ENCODE measurements at places on chromosomes 7 and 10.
A peak's percentile ranks its signal among the peaks of the same experiment; 100 is the strongest.

DNA sequence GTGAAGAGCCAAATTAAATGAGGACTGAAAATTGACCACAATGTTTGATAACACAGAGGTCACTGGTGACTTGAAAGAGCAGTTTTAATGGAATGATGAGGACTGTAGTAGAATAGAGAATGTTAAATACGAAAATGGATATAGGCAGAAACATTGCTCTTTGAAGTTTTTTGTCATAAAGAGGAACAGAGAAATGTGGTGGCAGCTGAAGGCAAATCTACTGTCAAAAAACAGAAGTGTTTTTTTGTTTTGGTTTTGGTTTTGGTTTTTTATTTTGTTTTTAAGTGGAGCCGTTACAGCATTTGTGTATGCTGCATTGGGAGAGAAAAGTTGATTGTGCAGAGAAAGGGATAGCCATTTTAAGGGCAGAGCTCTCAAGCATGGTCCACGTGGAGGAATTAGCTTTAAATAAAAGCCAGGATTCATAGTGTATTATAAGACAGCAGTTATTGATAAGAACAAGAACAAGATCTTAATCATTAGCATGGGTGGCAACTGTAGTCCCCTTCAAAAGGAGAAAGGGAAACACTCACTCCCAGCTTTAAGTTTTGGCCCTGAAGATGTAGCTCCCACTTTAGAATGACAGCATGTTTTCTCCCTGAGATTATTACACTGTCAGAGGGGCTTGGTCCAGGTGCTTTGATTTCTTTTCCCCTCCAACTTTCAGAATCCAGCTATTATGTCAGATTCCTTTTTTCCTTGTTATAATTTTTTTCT, 156.7 kb upstream of the BET1 start:
- no peak for DNase-seq

DNA sequence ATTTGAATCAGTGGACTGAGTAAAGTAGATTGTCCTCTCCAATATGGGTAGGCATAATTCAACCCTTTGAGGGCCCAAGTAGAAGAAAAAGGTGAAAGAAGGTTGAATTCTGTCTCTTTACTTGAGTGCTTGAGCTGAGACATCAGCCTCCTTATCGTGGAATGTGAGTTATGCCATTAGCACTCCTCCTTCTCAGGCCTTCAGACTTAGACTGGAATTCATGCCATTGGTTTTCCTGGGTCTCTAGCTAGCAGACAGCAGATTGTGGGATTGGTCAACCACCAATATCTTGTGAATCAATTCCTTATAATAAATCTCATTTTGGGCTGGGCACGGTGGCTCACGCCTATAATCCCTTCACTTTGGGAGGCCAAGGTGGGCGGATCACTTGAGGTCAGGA, 89.2 kb downstream of the CUL2 start:
- no peak for DNase-seq

GRCh38 chr10:5629303-5630111, 36.9 kb downstream of the ASB13 start:
- DNase-seq: peak; percentile 85

- DNase-seq: no peak
Measured at GRCh38 chr7:150439967-150440366, 10.5 kb upstream of the GIMAP8 start.

DNA sequence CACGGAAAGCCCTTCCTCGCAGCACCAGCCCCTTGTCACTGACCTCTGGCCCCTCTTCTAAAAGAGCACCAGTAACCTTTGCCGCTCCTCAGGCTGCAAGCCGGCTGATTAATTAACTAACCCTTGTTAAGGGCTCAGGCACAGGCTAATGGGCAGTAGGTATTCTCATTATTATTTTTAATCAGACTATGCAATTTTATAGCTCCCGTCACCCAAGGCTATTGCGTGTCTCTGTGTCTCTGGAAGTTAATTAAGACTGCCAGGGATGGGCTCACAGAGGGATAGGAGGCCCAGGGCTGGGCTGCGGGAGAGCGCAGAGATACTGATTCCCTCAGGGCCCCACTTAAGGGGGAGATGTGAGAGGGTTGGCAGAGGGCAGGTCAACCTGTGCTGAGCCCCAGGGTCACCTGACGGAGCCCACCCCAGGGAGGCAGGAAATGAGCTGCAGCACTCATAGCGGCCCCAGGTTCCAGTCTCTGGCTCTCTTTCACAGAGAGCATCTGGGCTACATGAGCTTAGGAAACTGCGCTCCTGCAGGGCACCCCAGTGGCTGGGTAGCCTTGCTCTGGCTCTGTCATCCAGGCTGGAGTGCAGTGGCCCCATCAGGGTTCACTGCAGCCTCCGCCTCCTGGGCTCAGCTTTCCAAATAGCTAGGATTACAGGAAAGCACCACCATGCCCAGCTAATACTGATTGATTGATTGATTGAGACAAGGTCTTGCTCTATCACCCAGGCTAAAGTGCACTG, 92.2 kb upstream of the LRRC4 start:
- DNase-seq: no peak

GRCh38 chr7:45501791-45502190, 72.4 kb upstream of the ADCY1 start:
- no peak for DNase-seq

DNA sequence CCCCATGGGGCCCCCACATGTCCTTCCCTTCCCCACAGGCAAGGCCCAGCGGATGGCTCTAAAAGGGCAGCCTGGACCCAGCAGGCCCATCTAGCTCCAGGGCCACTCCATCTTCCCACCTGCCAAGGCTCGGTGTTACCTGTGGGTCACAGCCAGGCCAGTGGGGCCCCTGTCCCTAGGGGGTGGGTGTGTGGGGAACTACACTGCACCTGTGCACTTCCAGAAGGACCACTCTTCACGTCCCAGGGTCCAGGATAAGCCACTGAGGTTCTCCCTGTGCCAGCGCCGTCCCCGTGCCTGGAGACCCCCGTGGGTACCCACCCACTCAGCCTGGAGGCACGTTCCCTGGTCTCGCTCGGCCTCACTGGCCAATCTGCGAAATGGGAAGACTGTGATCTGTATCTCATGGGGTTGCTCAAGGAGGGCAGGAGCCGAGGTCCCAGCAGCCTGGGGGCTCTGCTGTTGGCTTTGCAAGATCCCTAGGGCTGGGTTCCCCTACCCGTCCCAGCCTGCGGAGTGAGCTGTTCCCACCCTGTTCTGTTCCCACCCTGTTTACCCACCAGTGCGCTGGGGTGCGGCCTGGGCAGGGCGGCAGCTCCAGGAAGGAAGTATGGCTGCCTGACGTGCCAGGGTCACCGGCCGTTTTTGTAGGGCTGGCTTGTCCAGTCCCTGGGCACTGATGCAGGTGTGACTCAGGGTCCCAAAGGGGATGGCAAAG, 4.6 kb downstream of the PWWP2B start:
- DNase-seq: no peak

DNA sequence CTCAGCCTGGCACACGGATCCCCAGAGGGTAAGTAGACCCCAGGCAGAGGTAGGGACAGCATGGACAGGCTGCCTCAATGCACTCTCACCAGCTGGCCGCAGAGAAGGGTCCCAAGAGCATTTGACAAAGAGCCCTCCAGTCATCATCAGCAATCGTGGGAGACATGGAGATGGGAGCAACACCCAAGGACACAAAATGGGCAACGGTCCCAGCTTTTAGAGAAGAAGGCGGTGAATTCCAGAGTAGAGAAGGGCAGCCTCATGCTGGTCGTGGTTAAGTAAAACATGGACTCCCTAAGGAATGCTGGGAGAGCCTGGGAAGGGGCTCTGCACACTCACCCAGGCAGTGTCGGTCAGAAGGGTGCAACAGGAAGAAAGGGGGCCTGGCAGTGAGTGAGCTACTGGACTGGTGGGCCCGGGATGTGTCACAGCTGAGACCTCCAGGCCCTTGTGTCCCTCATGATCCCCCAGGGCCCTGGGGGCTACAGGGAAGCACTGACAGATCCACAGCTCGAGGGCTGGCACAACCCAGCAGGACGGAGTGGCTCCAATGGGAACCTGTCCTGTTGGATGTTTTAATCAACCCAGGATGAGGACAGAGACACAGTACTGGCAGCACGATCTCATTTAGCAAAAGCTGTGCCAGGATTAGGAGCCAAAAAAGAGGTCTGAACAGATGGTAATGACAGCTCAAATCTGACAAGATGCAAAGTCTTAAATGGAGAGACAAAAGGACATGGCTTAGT, 147.1 kb downstream of the NEURL1 start:
- no peak for DNase-seq

DNA sequence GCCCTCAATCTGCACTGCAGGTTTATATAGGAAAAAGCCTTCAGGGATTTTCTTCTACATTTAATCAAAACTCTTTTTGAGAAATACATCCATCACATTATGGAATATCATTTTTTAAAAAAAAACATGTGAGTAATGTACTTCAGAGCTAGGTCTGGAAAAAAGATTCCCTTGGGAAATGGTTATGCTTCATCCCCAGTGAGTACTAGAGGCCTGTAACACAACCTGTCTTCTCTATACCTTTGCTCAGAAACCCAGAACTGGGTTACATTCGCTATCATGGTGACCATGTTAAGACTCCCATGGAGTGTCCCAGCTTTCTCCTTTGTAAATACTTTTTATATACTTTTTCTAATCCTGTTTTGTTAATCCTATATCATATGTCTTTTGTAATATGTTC, 186.9 kb downstream of the LRRTM3 start:
- DNase-seq: no peak

- no peak for DNase-seq
Measured at GRCh38 chr7:57821438-57822382, 371.7 kb downstream of the ZNF716 start.

- DNase-seq: peak; percentile 40
Measured at GRCh38 chr10:89391907-89392756, at the start of gene IFIT1. IFIT1 (plus strand) TSS chr10:89392623; CDS start chr10:89392713, 90 bp downstream.

DNA sequence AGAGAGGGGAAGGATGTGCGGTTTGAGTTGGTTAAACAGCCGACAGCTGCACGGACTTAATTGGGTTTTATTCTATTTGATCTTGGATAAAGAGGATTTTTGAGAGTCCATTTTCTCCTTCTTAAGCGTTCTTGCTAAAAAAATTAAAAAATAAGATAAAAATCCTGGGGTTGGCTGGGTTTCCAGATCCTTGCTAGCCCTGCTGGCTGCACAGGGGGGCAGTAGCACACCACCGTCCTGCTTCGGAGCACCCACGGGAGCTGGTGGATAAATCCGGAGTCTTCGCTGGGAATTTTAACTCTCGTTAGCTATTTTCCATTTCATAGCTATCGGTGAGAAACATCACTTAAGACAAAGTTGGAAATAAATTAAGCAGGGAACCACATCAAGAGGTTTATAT, 792.0 kb downstream of the TYW1 start:
- DNase-seq: no peak

DNA sequence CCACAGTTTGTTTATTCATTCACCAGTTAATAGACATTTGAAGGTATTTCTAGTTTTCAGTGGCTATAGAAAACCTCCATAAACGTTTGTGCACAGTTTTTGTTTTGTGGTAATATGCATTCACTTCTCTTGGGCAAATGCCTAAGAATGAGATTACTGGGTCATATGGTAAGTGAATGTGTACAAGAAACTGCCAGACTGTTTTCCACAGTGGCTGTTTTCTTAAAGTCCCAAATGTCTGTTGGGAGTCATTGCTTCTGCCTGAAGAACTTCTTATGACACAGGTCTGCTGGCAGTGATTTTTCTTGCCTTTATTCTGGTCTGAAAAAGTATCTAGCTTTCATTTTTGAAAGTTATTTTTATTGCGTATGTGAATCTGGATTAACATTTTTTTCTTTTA, 35.5 kb downstream of the NHLRC2 start:
- DNase-seq: no peak

DNA sequence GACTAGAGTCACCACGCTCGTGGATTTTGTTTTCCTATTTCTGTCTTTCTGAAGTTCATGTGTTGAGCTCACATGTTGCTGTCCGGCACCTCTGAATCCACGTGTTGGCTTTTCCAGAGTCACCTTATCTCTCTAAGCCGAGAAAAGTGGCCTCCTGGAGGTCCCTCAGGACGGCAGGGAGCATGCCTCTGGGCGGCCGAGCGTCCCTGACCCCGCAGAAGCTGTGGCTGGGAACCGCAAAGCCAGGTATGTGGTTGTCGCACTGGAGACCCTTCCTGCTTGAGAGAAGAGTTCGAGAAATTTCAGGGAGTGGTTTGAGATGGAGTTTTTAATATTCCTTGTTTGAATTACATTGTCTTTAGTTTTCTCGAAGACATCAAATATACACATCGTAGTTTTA, 12.6 kb downstream of the IQCE start:
- no peak for DNase-seq

- DNase-seq: no peak
Measured at GRCh38 chr7:116052006-116052405, 21.4 kb upstream of the TFEC start.

- no peak for DNase-seq
Measured at GRCh38 chr7:76238326-76238725, 36.6 kb downstream of the SRRM3 start.

DNA sequence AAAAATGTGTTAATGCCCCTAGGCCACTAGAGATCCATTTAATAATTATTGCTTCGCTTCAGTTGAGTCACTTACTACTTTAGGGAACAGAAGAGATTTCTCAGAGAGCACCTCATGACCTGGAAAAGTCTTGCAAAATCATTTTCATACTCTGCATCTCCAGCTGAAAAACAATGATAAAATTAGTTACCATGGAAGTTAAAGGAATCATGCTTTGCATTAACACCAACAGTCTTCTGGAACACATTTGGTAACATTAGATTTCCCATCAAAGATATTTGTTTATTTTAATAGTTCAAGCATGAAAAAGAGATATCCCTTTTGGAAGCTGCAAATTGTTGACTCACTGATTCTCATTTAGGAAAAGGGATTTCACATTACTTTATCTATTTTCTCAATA, 1.8 kb upstream of the STEAP2 start:
- DNase-seq: no peak

DNA sequence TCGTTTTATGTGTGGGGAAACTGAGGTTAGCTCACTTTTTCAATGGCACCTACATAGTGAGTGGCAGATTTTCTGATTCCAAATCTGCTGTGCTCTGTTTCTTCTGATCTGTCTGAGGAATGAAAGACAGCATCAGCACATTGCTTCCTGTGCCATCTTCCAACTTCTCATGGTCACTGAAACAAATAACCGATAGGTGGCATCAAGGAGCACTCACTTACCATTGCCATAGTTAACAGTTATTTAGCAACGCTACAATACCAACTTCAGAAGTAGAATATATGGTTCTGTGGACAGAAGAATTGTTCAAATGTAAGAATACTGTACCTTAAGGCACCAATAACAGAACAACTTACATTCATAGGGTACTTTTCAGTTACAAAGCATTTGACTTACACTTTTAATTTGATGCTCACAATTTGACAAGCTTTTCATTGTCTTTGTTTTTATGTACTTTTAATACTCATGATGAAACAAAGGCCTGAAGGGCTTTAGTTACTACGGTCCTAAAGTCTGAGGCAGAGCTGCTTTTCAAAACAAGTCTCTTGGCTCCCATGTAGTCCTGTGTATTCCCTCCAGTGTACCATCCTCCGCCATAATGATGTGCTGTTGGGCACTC, 228.9 kb upstream of the TCF7L2 start:
- peak; percentile 6 for DNase-seq
